SJSA1 (cell line): ENCODE measurements at places on chromosomes 2 and 18. TPM values are rescaled to one million over a fixed set of nuclear protein-coding genes. Genes with fewer than 3 reads are reported as not detected.

Gene BOLL
- not detected in 2 replicates for total RNA-seq

Gene ATP8B1
- 7.5 and 12.4 TPM in 2 replicates for total RNA-seq

Gene GPR45
- 0.16 and 0.29 TPM in 2 replicates for total RNA-seq

Gene IL18RAP
- not detected in 2 replicates for total RNA-seq

Gene FBXO48
- 0.60 and 0.74 TPM in 2 replicates for total RNA-seq

Gene KLHL30
- 0.50 and 1.5 TPM in 2 replicates for total RNA-seq

Gene PTPRN
- total RNA-seq, result 4.2 and 4.9 TPM in 2 replicates

Gene TXNDC2
- total RNA-seq, result 0.05 TPM in 1 of 2 replicates, not detected in the other

Gene MYO5B
- 0.97 and 3.4 TPM in 2 replicates for total RNA-seq

Gene DAW1
- total RNA-seq, result 0.16 TPM in 2 replicates

Gene TRIM43
- not detected in 2 replicates for total RNA-seq

Gene ASAP2
- 12.9 and 15.5 TPM in 2 replicates for total RNA-seq

Gene ILKAP
- 14.5 and 20.2 TPM in 2 replicates for total RNA-seq

Gene ZNF513
- 7.7 and 13.1 TPM in 2 replicates for total RNA-seq

Gene LYG1
- 0.37 TPM in 1 of 2 replicates, not detected in the other for total RNA-seq

Gene RAMP1
- total RNA-seq, result 0.22 and 1.7 TPM in 2 replicates

Gene RBKS
- total RNA-seq, result 1.3 TPM in 1 of 2 replicates, not detected in the other
